ENCODE measurements at places on chromosomes 1 and 21.

DNA sequence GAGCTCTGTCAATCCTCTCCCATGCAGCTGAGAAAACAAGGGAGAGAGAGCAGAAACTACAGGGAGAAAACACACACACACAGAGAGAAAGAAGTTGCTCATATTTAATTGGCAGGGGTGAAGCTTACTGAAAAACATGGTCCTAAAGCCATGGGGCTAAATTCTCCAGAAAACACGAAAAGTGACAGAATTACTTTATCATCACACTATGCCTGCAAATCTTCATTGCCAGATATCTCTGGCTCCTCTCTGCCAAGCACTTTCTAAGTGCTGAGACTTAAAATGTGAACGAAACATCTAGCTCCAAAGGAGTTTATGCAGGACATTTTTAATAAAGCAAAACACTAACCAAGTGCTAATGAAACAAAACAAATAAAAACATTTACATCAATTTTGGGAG lies 134.1 kb downstream of the DAB1 start:
- no peak for DNase-seq

DNA sequence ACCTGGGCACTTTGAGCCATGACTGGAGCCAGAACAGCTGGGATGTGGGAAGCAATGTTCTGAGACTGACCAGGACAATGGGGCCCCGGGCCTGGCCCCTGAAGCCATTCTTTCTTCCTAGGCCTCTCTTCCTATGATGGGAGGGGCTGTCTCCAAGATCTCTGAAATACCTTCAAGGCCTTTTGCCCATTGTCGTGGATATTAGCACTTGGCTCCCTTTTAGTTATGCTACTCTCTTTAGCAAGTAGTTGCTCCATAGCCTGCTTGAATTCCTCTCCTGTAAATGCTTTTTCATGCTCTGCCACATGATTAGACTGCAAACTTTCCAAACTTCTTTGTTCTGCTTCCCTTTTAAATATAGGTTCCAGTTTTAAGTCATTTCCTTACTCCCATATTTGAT lies 262.9 kb upstream of the CACYBP start:
- DNase-seq, result no peak

- peak; percentile 90 for DNase-seq
Measured at GRCh38 chr1:235741294-235741693, 91.7 kb upstream of the GNG4 start.

GRCh38 chr21:43306911-43307676 lies 119.8 kb downstream of the SIK1 start:
- no peak for DNase-seq

DNA sequence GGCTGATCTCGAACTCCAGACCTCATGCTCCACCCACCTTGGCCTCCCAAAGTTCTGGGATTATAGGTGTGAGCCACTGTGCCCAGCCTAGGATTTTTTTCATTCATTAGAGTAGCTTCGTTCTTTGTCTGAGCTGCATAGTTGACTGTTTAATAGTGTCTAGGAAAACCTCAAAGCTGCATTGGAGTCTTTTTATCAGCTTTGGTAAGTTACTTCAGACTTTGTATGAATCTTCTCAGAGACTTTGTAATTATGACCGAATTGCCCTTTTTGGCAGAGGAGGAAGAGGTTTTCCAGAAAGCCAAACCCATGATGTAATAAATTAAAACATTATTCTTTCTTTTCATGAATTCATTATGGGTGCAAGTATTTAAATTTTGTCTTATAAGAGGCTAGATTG lies 5.1 kb downstream of the DNAJB4 start:
- peak; percentile 26 for DNase-seq

GRCh38 chr1:185573677-185574076 lies 160.5 kb upstream of the HMCN1 start:
- no peak for DNase-seq

GRCh38 chr1:15412175-15412800 lies 2.6 kb downstream of the EFHD2 start:
- DNase-seq, result peak; percentile 38

- DNase-seq, result no peak
Measured at GRCh38 chr1:7375329-7375728, 395.8 kb upstream of the VAMP3 start.

GRCh38 chr21:33302055-33302454 lies 22.7 kb upstream of the IFNAR1 start:
- DNase-seq, result no peak

DNA sequence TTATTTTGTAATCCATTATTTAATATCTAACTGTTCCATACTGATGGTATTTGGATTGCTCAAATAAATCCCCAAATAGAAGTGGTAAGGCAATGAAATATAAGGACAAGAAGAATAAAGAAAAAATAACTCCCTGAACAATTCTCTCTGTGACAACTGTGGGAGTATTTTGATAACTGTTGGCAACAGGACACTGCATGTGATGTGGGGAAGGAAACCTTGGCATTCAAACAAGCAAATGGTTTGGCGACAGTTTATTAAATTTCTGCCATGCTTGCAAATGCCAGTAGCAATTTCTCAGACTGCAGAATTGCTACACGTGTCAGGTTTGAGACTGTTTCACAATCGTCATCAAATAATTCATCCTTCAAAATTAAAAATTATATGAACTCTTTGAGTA lies 8.6 kb upstream of the MRPL39 start:
- DNase-seq, result no peak

DNA sequence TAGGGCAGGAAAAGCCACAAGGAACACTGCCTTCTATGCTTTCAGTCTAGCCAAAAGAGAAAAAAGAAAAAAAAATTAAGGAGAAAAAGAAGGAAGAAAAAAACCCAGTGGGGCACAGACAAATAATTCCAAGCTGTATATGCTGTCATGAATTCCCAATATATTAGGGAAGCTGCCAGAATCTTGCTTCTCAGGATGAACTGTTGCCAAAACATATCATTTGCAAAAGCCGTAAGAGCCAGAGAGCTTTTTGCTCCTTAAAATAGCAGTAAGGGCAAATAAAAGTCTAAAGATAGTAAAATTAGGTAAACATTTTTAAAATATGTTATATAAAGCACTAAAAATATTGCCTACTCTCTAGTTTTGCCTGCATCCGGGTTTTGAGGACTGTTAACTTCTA lies 52.1 kb downstream of the PGM1 start:
- DNase-seq, result peak; percentile 34

- no peak for DNase-seq
Measured at GRCh38 chr1:193656841-193657240, 470.4 kb upstream of the B3GALT2 start.

DNA sequence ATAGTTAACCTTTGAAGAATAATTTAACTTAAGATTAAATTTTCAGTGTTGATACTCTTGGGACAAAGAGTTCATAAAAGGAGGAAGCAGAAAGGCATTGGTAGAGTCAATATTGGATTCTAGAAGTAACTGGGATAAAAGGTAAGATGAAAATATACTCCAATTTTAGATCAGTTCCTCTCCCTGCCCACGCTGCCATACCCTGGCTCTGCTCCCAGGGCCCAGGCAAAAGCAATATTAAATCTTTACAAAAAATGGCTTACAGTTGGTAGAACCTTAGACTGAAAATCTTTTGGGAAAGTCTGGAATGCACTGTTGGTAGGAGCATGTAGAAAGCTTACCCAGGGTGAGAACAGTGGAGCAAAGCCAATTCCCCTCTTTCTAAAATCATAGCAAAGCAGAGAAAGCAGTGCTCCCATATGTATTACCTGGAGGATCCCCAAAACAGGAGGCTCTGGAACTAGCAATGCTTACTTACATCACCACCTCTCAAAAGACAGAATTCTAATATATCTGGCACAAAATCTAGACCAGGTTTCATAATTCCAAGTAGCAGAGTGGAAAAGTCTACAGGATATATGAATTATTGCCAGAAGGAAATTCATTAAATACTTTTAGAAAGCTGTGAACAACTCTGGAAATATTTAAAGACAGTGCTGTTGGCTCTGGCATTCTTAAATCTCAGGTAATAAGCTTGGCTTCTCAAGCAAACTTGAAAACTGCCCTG lies 24.5 kb downstream of the KIAA0319L start:
- peak; percentile 23 for DNase-seq

DNA sequence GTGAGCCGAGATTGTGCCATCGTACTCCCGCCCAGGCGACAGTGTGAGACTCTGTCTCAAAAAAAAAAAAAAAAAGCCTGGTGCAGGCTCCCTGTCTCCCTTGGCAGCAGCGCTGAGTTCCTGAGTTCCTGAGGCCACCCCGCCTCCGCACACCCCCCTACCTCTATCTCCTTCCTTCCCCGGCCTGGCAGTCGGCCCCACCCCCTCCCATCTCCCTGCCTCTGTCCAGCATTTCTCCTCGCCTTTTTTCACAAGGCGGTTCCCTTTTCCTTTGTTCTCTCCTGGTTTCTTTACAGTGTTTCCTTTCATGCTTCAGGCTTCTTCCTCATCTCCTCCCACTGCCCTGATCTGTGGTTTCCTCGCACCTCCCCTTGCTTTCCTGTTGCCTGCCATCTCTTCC lies 2.7 kb downstream of the RORC start:
- DNase-seq, result peak; percentile 17

DNA sequence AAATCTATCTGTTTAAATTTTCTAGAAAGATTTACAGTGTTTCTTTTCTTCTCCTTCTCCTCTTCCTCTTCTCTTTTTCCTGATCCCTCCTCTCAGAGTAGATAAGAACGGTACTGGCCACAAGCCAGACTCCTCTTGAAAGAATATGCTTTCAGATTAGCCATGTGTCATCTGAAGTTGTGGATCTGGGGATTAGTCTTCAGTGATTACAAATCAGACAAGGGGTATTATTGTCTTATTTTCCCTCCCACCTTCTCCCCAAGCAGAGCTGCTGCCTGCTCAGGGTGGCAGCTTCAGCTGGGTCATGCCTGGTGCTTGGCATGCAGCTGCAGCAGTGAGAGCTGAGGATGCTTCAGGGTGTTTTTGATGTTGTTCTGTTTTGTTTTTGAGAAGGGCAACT lies 42.7 kb downstream of the SGIP1 start:
- peak; percentile 47 for DNase-seq

DNA sequence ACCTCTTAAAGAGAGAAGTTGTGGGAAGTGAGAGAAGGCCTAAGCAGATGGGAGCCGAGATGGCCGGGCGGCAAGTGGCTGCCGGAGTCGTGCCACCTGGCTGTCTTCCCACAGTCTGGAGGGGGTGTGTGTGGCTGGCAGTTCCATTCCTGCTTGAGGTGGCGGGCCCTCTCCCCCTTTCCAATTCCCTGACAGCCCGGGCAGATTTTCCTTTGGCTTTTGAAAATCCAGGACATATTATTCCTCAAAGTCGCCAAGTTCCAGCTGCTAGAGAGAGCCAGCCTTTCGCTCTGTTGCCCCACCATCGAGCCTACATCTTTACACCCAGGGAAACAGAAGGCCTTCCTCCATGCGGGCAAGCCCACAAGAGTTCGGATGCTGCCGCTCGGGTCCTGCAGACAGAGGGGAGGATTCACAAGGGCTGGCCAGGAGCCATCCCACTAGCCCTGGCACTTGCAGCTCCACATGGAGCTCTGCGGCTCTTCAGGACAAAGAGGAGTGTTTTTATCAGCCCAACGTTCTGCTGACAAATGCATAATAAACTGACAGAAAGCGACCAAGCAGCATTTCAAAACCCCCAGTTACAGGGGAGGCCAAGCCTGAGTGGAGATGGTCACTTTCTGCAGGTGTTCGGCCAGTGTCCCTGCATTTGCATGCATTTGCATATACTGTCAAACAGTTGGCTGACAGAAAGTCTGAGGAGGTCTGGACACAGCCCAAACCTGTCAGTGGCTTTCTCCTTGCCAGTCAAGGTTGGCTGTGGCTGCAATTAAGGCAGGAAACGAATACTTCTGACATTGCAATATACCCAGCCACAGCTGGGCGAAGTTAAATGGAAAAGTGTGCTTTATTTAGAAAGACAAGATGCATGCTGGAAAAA lies 45.9 kb downstream of the OLIG1 start:
- no peak for DNase-seq

All from fibroblast of skin of right quadriceps (primary cell).